ENCODE measurements at places on chromosomes 6 and 20.
A peak's percentile ranks its signal among the peaks of the same experiment; 100 is the strongest.

- DNase-seq = no peak
Measured at GRCh38 chr6:97086781-97087180, 162.3 kb downstream of the KLHL32 start.

GRCh38 chr6:11358904-11359830 is 126.7 kb upstream of the NEDD9 start:
- no peak for DNase-seq

GRCh38 chr20:25517124-25517523 is 68.2 kb downstream of the NINL start:
- DNase-seq = no peak

GRCh38 chr6:136475686-136476085 is 74.5 kb downstream of the MAP7 start:
- DNase-seq = no peak

DNA sequence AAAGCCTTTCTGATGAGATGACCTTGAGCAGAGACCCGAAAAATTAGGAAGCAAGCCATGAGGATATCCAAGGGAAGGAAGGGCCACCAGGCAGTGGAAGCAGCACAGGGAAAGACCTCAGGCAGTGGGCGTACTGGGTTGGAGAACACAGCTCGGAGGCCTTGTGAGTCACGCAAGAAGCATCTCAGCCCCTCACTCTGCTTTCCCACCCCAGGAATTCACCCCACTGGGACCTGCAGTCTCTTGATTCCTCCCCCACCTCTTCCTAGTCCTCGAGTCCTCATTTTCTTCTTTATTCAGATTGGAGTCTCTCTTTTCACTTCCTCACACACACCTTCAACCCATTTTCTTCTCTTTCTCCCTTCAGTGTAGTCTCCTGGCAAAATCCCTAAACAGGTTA is 27.0 kb downstream of the RPRD1B start:
- no peak for DNase-seq

DNA sequence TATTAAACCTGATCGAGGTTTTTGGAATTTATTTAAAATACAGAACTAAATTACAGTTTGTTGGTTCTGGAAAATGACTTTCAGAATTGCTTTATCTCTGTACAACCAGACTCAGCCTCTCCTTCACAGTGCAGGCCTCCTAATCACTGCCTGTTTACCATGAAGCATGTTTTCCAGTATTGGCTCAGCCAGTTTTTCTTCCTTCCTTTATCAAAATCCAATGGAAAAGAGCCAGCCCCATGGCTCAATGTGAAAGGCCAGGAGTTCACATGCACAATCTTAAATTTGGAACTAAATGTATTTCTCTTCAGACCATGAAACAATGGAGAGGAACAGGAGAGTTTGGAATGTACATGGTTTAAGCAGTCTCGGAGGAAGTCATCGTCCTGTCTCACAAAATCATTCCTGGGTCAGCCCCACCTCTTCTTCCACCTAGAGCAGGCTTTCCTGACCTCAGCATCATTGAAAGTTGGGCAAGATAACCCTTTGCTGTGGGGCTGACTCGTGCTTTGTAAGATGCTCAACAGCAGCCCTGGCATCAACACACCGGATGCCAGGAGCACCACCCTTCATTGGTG is 680.9 kb upstream of the AGPAT4 start:
- DNase-seq = no peak

DNA sequence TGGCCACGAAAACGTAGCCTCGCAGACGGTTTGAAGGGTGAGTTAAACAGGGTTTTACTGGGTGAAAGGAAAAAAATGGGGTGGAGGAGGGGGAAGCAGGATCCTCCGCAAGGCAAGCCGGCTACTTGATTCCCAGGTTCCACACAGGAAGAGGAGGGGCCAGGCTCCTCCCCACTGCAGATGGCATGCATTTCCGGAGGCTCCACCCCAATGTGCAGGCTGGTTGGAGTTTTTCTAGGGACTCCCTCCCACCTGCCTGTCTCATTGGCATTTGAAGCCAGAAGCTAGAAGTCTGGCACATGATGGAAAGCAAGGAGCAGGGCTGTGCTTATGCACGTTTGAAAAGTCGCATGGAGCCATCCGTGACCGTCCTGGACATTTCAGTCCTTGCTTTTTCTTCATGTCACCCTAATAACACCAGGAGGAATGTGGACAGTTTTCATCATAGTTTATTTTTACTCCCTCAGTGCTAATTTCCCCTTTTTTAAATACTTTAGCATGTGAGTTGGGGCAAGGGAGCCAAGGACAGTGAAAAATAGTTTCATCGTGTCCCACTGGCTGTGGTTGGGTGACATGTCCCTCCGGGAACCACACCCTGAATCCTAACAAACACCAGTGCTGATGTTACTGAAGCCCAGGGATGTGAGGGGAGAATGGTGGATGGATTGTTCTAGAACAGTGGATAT is 100.1 kb upstream of the INSM1 start:
- DNase-seq = no peak

GRCh38 chr6:142537612-142538478 is 236.0 kb downstream of the ADGRG6 start:
- DNase-seq = peak; percentile 9

- no peak for DNase-seq
Measured at GRCh38 chr20:14986656-14987055, 649.2 kb upstream of the FLRT3 start.

DNA sequence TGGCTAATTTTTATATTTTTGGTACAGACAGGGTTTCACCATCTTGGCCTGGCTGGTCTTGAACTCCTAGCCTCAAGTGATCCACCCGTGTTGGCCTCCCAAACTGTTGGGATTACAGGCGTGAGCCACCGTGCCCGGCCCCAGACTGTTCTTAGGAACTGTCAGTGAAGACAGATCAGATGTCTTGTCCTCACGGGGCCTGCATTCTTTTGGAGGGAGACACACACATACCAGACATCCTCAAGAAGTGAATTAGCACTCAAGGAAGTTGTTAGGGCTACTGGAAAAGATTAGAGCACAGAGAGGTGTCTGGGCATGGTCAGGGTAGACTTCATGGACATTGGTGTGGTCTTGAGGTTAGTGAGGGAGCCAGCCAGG is 10.3 kb upstream of the LPIN3 start:
- no peak for DNase-seq

DNA sequence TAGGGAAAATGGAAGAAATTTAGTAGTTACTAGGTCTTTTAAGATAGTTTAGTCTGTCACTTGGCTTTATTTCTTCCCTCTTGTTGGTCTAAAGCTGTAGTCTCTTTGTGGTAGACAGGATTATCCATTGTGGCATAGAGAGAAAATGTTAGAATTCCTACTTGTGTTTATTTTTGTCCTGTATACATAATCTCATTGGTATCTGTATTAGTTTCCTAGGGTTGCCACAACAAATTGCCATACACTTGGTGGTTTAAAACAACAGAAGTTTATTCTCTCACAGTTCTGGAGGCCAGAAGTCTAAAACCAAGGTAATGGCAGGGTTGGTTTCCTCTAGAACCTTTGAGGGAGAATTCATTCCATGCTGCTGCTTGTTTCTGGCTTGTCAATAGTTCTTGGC is 119.4 kb downstream of the ZFAND3 start:
- DNase-seq = no peak

- DNase-seq = peak; percentile 81
Measured at GRCh38 chr20:36235892-36236785, at the start of gene AAR2. AAR2 (plus strand) TSS chr20:36236478; CDS start chr20:36239869, 3,391 bp downstream.

- DNase-seq = no peak
Measured at GRCh38 chr20:38725148-38725901, 1.0 kb downstream of the SLC32A1 start.

GRCh38 chr6:136226674-136227377 is 23.3 kb downstream of the MTFR2 start:
- DNase-seq = no peak

DNA sequence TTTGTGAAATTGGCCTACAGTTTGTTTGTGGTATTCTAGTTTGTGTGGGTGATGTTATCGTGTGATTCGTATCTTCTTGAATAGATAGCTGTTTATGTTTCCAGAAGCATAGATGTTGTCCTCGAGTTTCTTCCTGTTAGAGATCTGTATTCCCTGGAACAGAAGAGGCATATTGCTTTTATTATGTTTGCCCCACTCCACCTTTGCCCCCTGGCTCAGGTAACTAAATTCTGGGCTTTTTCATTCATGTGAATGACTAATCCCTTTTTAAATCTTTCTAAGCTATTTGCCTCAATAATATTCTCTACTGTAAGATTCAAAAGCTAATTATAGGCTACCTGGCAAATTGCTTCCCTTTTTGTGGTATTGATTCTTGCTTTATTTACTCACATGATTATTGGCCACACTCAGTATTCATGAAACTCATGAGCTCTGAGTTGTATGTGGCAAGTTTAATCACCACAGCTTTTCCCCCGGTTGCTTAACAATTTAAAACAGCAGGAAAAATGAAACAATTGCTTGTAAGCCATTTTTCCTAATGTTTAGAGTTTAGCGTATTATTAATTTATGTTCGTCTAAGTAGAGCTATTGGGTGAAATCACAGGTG is 12.6 kb downstream of the RNF217 start:
- DNase-seq = no peak

DNA sequence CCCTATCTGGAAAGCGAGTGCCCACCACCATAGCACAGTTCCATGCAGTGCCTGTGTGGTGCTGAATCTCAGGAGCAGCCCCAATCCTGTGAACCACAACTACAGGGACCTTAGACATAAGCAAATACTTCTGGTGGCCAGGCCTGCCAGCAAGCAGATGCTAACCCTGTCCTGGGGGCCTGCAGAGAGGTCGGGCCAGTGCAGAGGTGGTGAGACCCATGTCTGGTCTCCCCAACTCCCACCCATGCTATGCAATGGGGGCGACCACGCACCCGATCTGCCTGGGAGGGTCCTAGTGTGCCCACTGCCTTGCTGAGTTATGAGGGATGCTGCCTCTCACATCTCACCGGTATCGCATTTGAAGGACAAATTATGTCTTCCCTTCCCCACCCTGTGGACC is 151.6 kb upstream of the ZNF337 start:
- DNase-seq = no peak

- no peak for DNase-seq
Measured at GRCh38 chr20:11952639-11953038, 34.9 kb downstream of the BTBD3 start.

GRCh38 chr6:15530411-15530810 is 132.4 kb downstream of the DTNBP1 start:
- DNase-seq = no peak

- DNase-seq = no peak
Measured at GRCh38 chr6:43141644-43142043, 29.4 kb upstream of the SRF start.

DNA sequence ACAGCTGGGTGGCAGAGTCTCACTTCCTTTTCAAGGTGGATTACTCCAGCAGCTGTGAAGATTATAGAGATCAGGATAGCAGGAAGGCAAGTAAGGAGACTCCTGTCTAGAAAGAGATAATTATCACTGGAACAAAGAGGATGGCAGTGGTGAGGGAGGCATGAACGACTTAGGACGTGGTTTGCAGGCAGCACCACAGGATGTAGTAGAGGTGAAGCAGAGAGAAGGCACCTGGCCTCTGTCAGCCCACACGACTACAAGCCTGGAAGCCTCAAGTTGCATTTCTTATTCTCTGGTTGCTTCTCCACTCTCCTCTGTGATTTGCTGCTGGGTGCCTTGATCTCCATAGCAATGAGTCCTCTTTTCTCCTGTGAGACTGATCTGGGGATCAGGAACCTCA is 62.7 kb downstream of the TSHZ2 start:
- DNase-seq = no peak

DNA sequence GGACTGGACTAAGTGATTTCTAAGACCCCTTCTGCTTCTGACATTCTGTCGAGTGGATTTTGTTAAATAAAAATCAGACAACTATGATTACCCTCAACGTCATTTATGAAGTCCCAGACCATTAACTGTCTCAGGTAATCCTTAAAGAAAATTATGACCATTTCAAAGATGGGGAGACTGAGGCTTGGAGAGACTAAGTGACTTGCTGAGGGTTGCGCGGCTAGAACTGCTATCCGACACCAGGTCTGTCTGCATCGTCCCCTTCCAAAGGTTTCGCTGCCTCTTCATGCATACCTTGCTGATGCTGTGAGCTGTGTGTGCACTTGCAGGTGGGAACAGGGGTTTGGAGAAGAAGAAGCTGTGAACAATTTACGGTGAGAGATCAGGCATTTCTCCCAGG is 3.1 kb downstream of the SNPH start:
- DNase-seq = no peak

GRCh38 chr6:113103634-113104361 is 753.3 kb upstream of the MARCKS start:
- DNase-seq = no peak

- no peak for DNase-seq
Measured at GRCh38 chr6:5335020-5335419, 73.7 kb downstream of the FARS2 start.

DNA sequence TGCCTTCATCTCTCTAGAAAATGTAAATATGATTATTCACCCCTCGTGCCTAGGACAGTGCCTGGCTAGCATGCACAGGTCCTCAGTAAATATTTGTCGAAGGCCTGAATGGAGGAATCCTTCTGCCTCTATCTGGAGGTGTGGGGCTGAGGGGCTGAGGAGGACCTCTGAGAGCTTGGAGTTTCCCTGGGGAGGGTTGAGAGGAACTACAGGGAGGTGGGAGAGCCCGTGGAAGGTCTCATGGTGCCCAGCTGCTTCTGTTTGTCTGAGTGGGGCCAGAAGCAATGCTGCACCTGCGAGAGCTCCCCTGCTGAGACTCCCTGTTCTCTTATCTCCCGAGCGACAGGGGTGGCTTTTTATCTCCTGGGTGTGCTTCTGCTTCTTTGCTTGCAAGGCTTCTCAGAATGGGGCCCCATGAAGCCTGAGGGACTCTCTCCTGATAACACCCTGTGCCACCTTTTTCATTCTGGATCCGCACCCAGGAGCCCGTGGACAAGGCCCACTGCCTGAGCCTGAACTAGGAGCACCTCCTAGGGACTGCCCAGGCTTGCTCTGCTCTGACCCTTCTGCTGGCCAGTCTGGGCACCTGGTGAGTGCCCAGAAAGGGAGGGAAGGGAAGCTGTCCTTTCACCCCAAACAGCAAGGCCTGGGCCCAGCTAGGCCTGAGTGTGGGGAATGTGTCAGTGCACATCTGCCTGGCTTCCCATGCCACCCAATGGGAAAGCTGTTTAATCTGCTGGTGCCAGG is 2.4 kb downstream of the SLC29A1 start:
- DNase-seq = no peak

DNA sequence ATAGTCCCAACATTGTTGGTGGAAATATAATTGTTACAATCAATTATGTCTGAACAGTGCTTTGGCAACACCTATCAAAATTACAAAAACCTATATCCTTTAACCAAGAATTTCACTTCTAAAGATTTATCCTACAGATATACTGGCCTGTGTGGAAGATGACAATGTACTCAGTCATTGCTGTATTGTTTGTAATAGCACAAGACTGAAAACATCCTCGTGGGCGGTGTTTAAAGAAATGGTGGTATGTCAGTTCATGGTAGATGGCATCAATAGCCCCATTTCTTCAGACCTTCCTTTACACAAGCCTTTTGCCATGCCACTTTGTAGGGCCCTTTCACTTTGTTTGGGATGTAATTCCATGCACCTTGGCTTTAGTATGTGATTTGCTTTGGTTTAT is 9.8 kb upstream of the TPBG start:
- no peak for DNase-seq

- DNase-seq = no peak
Measured at GRCh38 chr6:41767112-41767833, 12.4 kb downstream of the FRS3 start.

- DNase-seq = peak; percentile 42
Measured at GRCh38 chr20:32945710-32946221, 58.5 kb downstream of the SUN5 start.

- DNase-seq = no peak
Measured at GRCh38 chr6:52759085-52759484, 4.2 kb downstream of the GSTA2 start.

GRCh38 chr20:5528719-5529256 is 212.0 kb upstream of the PROKR2 start:
- peak; percentile 80 for DNase-seq

- DNase-seq = no peak
Measured at GRCh38 chr6:17725083-17725482, 18.4 kb upstream of the NUP153 start.

All from activated CD4-positive, alpha-beta T cell treated with anti-CD3 and anti-CD28 coated beads, Interleukin-2, Interleukin-4, amounts not matched to agents 100 ng/mL and 50 ng/mL, durations not matched to agents 16 hours and 8 hours (primary cell).